ENCODE measurements at places on chromosomes 2 and 18.

GRCh38 chr2:232438951-232439757, 16.8 kb upstream of the ALPI start:
- no peak for DNase-seq

GRCh38 chr2:1680222-1681016, 63.9 kb downstream of the PXDN start:
- DNase-seq: no peak

DNA sequence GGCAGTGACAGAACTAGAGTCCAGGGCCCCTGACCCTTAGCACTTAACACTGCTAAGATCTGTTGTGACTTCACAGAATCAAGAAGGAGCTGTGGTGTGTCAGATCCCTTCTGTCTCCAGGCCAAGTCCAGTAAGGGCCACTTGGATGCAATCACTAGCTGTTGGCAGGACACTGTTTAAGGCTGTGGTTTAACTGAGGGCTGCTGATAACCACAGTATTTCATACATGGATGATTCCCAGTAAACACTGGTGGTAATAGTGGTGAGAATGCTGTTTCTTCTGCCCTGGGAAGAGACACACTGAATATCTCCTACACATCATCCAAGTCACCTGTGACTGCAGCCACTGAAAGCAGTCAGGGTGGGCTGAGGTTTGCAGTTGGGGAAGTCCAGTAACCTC, 77.7 kb upstream of the FBXO11 start:
- no peak for DNase-seq

DNA sequence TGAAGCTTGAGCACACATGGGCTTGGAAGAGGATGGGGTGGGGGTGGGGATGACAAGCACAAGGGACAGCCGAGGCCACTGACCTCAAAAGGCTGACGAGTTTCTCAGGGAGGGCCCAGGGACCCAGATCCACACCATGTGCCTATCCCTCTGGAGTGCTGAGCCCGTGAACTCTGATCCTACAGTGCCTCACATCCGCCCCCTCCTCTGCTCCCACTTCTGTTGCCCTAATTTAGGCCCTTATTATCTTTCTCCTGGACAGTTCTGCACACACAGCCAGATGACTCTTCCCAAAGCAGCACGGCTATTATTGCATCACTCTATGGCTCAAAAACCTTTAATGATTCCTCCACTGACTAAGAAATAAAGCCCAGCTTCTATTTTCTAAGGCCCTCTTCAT, 24.8 kb downstream of the CYRIA start:
- DNase-seq: no peak

Measured in NCI-H748 treated with DMSO at 0.1 percent for 48 hours (cell line).